Stimulated activated CD4-positive, alpha-beta T cell treated with anti-CD3 and anti-CD28 coated beads, Interleukin-1b, Interleukin-23, amount 100 ng/mL, for 1 hour (primary cell): ENCODE measurements at places on chromosomes 1 and 21.

- DNase-seq, result no peak
Measured at GRCh38 chr1:115654125-115654524, 12.4 kb downstream of the VANGL1 start.

DNA sequence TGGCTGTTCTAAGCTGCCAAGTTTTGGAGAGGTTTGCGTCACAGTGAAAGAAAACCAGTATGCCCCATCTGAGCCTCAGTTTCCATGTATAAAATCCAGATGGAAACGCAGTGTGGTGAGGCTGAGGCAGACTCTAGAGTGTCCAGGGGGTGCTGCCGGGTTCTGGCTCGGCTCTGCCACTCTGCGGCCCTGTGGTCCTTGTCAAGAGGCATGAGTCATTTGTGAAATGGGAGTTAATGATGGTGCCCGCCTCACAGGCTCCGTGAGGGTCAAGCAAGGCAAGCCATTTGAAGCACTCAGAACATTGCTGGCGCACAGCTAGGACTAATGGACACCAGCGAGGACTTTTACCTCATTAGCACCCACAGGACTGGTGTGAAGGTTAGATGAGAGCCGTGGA is 214.3 kb downstream of the PTPRU start:
- no peak for DNase-seq

- DNase-seq, result no peak
Measured at GRCh38 chr1:154835531-154836324, 34.4 kb downstream of the KCNN3 start.

- DNase-seq, result no peak
Measured at GRCh38 chr1:235279694-235280093, 48.3 kb downstream of the ARID4B start.

DNA sequence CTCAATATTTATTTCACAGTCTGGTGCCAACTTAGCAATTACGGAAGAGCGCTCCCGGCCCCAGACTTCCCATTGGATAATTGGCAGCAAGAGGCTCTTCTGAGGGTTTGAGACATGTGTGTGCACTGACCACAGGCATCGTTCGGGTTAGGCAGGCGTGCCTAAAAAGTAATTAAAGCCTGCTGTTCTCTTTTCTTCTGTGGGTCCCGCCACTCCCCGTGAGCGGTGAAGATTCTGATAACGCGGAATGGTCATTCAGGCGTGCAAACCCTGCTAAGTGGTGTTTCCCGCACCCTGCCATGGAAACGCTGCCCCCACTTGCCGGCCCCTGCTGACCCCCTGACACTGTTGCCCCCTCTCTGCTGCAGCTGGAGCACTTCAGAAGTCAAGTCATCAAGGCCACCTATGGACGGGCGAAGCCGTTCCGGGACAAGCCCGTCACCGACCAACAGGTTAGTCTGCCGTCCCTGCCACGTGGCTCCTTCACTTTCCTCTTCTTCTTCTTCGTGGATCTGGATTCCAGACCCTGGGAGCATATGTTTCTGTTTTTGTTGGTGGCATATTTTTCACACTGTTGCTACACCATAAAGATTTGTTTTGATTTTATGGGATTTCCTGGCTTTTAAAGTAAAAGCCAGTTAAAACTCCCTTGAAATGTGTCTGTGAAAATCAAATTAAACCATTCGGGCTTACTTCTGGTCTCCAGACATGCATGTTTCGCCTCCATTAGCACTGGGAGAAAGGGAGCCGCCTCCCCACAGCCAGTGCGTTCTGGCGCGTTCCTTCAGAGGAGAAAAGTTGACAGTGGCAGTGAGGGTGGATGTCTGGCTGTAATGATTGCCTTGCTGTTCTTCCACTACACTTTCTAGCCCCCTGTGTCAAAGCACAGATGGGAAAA is 79.9 kb downstream of the FHAD1 start:
- DNase-seq, result no peak

DNA sequence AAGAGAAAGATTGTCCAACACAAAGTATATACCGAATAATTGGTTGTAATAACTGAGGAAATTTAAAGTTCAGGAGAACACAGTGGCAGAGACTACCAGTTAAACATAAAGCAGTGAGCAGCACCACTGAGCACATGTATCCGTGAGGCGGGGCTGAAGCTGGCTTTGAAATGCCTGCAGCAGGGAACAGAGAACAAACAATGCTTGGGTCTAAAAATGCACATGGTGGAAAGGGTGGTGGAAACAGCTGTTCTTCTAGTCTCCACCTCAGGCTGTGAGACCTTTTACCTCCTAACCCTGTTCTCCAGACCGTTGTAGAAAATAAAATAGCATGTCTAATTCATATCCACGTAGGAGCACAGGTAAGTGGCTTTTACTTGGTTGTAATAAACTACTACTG is 7.7 kb upstream of the GNG4 start:
- no peak for DNase-seq

- DNase-seq, result no peak
Measured at GRCh38 chr1:32464191-32464715, 619 bp upstream of the ZBTB8B start.

DNA sequence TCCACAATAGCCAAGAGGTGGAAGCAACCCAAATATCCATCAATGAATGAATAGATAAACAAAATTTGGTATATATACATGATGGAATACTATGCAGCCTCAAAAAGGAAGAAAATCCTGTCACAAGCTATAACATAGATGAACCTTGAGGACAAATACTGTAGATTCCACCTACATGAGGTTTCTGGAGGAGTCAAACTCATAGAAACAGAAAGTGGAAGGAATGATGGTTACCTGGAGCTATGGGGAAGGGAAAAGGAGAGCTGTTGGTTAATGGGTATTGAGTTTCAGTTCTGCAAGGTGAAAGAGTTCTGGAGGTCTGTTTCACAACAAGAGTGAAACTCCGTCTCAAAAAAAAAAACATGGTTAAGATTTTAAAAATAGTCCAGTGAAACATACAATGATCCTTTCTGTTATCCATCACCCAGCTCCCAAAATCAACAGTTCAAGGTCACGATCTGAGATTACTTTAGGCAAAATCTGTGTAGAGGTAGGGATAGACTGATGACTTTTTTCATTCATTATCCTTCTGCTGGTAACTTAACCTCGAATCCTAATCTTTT is 80.8 kb upstream of the HNRNPU start:
- no peak for DNase-seq

DNA sequence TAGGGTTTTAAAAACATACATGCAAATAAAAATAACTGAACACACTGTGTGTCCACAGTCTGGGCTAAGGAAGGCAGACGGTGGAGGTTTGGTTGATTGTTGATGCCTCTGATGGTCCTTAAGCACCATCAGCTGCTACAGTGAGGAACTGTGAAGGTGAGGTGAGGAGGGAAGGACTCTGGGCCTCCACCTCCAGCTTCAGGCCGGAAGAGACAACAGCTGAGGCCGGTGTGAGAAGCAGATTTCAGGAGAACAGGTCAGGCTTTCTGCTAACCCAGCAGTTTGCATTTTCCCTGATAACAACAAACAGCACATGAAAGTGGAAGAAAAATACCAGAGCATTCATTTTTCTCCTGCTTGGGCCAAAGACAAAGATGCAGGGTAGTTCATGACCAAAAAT is 189.9 kb upstream of the AJAP1 start:
- no peak for DNase-seq

- no peak for DNase-seq
Measured at GRCh38 chr1:204564835-204565234, 48.6 kb downstream of the MDM4 start.
